Right lobe of liver (tissue), 6 donors: ENCODE measurements at places on chromosomes 6 and 20. TPM values are rescaled to one million over a fixed set of nuclear protein-coding genes. Genes with fewer than 3 reads are reported as not detected.

PHF10 gene
- total RNA-seq: 19.9 TPM

- H3K27me3 ChIP-seq: no peaks in the 10 kb centered on the region
- no peak for DNase-seq
- no peak overlapping the region for H3K27ac ChIP-seq
- no peaks in the 10 kb centered on the region for H3K36me3 ChIP-seq
- no peaks in the 10 kb centered on the region for H3K4me1 ChIP-seq
Observed at GRCh38 chr20:40532103-40532502, 156.9 kb downstream of the MAFB start.

DNA sequence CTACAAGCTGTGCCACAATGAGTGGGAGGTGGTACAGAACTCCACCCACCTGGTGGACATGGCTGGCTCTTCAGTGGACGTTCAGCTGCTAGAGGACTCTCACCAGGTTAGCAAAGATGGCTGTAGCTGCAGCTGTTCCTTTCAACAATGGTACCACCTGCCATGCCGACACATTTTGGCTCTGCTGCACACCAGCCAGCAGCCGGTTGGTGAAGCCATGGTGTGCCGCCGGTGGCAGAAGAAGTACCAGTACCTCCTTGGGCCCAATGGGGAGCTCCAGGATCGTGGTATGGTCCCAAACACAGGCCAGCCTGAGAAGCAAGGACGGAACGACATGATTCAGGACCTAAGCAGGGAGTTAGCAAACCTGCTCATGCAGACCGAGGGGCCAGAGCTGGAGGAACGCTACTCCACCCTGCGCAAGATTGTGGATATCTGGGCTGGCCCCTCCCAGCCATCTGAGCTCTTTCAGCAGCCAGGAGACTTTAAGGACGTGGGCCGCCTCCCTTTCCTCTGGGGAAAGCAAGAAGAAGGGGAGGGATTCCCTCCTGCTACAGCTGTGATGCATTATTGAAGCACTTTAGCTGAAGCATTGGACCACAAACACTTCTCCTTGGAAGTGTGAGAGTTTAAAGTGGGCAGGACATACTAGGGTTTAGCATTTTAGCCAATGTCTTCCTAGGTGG lies 2.8 kb upstream of the ZSWIM1 start:
- H3K4me1 ChIP-seq: peaks cover 9% of the 10 kb centered on the region
- H3K4me3 ChIP-seq: no peak overlapping the region

GRCh38 chr20:41247523-41248367 lies 69.8 kb downstream of the ZHX3 start:
- H3K4me1 ChIP-seq: no peaks in the 10 kb centered on the region
- H3K4me3 ChIP-seq: no peak overlapping the region
- no peak for DNase-seq
- H3K36me3 ChIP-seq: no peaks in the 10 kb centered on the region
- no peaks in the 10 kb centered on the region for H3K27me3 ChIP-seq

DNA sequence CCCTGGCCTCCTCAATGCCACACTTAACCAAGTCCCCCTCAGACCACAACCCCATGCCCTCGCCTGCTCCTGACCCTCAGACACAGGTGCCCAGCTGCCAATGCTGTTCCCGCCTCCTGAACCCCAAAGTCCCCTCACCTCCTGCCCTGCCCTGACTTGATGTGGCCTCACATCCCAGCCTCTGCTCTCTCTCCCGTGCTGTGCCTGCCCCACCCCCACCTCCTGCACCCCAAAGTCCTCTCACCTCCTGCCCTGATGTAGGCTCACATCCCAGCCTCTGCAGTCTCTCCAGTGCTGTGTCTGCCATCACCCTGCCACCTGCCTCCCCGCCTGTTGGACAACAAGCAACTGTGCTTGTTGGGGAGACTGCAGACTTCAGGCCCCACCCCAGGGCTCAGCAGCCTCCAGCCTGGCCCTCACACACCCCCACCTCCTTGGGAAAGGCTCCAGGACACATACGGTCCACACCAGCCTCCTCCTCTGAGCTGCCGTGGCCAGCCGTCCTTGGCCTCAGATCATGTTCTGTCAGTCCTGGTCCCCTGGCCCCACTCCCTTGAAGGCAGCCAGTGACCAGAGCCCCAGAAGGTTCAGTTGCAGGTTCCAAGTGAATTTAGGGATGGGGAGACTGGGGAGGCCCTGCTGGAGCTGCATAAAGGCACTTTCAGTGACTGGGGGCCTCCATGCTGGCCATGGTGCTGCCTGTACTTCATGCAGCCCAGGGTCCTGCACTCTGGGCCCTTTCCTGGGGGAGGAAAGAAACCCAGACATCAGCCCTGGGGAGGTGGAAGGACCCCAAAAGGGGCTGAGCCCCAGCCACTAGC lies 28.4 kb downstream of the YTHDF1 start:
- H3K27me3 ChIP-seq: no peaks in the 10 kb centered on the region
- H3K4me3 ChIP-seq: no peak overlapping the region
- no peaks in the 10 kb centered on the region for H3K4me1 ChIP-seq
- DNase-seq: no peak
- H3K36me3 ChIP-seq: no peaks in the 10 kb centered on the region

DNA sequence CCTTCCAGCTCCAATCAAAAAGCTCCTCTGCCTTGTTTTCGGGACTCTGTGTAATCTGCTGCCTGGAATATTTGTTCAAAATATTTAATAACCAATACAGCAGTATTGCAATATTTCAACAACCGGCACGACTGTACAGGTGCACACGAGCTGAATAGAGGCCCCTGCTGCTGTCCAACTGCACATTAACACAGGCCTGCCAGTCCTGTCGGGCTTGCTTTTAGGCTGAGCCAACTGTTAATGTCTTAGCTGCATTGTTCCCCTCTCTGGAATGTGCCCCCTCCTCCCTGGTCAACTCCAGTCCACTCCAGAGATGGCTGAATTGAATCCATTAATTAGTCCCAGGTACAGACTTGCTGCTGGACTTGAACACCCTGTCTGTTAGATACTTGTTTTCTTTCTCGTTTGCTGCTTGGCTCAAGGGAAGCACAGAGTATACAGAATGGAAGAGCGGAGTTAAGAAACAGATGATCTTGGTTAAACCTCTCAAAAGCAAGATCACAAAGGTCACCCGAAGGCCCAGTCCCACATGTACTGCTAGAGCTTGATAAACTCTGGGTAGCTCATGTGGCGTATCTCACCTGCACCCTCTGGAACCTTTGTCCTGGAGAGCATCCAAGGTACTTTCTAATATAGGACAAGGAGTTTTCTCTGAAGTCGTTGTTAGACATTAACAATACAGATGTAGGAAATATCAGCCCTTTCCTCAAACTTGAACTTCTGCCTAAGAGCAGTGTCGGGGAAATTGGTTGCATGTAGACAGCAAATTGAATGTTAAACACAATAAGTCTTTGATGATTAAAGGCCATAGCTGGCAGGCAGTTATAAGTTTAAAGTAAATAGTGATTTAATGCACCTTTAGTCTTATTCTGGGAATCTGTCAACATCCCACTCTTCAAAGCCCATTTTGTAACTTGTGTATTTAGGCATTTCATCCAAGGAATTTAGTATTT lies 31.9 kb downstream of the SHLD1 start:
- H3K36me3 ChIP-seq: no peaks in the 10 kb centered on the region
- H3K4me1 ChIP-seq: peaks cover 4% of the 10 kb centered on the region
- no peak overlapping the region for H3K27ac ChIP-seq
- H3K27me3 ChIP-seq: no peaks in the 10 kb centered on the region
- no peak overlapping the region for H3K4me3 ChIP-seq
